SHP77 treated with DMSO at 0.1 percent for 48 hours (cell line): ENCODE measurements at places on chromosomes 4 and X.

DNA sequence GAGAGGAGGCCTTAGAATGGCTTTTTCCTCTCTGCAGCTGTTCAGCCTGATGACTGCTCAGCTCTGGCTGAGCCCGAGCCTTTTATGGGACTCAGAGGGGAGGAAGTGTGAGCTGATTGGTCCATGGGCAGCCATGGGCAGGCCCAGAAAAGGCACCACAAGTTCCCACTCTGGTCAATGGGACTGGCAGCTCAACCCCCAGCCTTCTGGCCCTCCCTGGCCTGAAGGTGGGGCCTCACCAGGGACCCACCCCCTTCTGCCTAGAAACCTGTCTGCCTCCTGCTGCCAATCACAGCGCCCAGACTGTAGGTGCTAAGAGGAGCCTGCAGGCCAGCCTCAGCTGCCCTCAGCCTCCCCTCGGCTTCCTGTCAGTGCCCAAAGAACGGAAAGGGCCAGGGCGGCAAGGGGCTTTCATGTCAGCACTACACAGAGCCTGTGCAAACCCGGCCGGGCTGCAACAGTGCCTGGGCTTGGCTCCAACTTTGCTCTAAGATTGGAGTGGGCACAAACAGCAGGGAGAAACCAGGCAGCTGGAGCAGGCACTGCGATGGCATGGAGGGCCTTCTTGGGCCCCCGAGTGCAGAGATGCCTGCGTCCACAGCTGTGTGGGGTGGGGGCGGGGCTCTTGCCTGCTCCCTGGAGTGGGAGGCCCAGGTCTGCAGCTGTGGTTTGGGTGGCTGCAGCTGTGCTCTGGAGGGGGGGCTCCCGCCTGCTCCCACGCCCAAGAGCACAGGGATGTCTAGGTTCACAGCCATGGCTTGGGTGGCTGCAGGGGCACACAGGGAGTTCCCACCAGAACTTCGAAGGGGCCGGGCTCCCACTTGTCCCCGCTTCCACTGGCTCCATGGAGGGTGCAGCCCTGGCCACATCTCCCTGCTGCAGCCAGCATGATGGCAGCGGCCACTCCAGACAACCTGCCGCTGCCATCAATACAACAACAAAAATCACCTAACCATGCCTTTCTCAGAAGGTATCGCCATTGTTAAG lies 92.6 kb downstream of the NXF2 start:
- DNase-seq: no peak

DNA sequence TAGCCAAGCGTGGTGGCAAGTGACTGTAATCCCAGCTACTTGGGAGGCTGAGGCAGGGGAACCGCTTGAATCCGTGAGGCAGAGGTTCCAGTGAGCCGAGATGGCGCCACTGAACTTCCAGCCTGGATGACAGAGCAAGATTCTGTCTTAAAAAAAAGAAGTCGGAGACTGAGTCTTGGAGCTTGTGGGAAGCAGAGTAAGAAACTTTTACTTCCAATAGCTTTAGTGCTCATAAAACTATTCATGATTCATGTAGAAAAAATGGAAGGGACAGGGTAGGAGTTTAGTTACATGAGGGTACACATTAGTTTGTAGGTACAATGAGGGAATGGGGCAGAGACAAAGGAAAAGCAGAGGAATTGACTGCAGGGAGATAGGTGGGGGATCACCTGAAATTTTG lies 19.3 kb downstream of the RAP2C start:
- DNase-seq: no peak

GRCh38 chr4:98447648-98448047 lies 186.5 kb downstream of the RAP1GDS1 start:
- no peak for DNase-seq

DNA sequence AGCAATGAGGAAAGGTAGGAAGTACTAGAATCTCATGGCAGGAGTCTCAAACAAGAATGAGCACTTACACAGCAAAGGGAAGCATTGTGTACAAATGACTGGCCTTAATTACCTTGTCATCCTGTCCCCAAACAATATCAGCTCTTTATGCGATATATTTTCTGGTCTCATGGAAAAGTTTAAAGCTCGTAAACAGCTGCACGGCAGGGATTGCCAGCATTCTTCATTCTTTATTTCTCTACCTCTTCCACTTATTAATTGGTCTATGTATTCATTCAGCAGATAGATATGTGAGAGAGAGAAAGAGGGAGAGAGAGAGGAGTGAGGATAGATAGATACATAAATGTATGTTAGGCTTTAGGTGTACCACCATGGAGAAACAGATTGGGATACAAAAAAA lies 155.8 kb upstream of the FAT4 start:
- DNase-seq: no peak

DNA sequence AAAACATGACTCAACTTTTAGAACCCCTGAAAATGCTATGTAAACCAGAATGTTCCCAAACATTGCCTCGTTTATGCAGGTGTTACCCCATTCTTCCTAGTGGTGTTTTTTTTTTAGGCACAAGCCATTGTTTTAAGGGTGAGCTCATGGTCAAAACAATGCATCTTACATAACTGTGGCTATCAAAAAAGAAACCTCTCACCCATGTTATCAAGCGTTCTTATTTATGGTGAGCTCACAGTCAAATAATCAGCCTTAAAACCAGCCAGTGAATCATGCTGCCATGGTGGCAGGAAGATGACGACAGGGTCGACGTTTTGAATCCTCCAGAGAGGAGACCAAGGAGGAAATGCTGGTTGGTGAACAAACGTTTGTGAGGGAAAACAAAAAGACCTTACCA lies 195.2 kb downstream of the KDR start:
- no peak for DNase-seq

- DNase-seq: no peak
Observed at GRCh38 chr4:170226288-170226687, 136.5 kb upstream of the AADAT start.

DNA sequence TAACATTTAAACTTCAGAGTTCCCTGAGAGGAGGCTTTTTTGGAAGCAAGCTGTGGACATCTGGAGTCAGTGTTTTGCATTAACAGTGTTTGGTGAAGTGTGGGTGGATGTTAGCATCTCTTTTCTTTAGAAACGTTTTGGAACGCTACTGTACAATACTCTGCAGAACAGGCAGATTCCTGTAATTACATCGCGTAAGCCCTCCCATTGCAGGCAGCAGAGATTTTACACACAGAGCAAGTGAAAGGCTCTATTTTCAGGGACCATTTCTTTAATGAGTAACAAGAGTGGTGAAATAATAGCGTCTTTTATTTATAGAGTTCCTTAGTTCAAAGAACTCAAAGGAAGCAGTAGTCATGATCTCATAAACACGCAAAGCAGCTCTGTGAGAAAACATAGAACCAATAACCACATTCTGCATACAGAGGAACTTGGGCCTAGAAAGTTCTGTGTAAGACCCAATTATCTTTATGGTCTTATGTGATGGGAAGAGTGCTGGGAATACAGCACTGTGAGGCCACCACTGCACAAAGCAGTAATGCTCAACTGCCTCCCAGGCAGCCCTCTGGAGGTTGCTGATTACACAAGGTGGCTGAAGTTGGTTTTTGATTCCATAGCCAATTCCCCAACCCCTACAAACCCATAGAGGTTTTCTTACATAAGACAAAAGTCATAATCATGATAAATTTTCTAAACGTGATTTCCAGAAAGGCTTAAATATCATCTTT lies 298.7 kb upstream of the EPHA5 start:
- DNase-seq: no peak

DNA sequence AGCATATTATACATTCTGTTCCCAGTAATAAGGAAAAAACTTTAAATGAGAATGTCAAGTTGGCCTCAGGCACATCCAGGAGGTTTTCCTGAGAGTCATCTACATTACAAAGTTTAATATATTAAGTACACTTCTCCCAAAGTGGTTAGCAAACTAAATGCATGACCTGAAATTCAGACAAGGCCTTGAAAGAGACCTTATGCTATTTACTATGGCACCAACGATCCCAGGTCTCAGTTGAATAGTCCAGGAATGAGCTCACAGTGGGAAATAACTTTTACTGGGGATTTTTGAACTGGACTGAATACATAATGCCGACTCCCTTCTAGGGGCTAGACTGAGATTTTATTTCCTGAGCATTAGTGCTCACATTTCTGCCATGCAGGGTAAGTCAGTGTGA lies 1577.5 kb upstream of the PCDH7 start:
- no peak for DNase-seq

- DNase-seq: no peak
Observed at GRCh38 chr4:99438405-99438780, 3.3 kb upstream of the ADH7 start.

DNA sequence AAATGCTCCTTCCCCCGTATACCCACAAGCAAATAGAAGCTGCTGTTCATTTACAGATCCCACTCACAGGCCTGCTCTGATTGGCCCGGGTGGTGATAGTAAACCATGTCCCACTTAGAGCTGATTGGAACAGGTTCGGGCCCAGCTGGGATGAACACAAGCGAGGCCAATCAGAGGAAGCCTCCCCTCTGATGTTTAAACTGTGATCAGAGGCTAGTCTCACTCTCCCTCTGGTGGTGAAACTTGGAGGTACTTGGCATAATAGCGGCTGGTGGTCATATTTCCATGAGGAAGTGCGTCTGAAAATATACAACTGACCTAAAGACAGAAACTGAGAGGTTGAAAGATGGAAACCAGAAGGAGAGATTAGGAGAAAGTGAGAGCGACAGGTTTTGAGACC lies 51.5 kb upstream of the TRPC3 start:
- peak; percentile 16 for DNase-seq

GRCh38 chr4:185648631-185649030 lies 113.3 kb upstream of the PDLIM3 start:
- DNase-seq: no peak

DNA sequence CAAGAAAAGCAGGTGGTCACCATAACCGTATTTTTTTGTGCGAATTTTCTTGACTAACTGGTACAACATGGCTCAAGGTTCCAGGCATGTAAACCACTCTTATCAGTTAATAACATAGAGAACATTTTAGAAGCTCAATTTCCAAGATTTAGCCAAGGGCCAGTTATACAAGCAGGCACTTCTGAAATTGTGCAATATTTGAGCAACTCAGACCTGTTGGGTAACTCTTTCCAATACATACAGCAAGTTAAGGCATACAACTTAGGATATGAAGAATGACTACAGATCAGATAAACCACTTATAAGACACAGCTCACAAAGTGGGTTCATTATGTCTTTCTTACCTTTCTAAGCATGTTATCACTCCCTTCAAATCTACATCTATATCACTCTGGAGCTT lies 43.9 kb downstream of the ZNF280C start:
- DNase-seq: no peak

DNA sequence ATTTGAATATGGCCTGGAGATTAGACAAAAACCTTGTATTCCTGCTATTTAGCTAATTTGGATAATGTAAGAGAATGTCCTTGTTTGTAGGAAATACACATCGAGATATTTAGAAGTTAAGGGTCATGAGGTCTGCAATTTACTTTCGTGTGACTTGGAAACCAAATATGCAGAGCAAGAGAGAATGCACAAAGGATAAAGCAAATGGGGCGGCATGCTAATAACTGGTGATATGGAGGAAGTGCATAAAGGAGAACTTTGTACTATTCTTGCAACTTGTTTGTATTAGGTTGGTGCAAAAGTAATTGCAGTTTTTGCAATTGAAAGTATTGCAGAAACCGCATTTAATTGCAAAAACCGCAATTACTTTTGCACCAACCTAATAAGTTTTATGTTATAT lies 7.2 kb upstream of the CXCR3 start:
- no peak for DNase-seq

GRCh38 chr4:86389664-86390063 lies 29.8 kb upstream of the MAPK10 start:
- no peak for DNase-seq

- DNase-seq: no peak
Observed at GRCh38 chr4:54066718-54067129, 2.3 kb upstream of the CHIC2 start.

- no peak for DNase-seq
Observed at GRCh38 chr4:24701683-24702082, 93.7 kb upstream of the SOD3 start.

GRCh38 chrX:19687395-19687794 lies 172.1 kb upstream of the MAP3K15 start:
- DNase-seq: no peak

- DNase-seq: no peak
Observed at GRCh38 chrX:19194285-19195242, 72.3 kb upstream of the ADGRG2 start.

DNA sequence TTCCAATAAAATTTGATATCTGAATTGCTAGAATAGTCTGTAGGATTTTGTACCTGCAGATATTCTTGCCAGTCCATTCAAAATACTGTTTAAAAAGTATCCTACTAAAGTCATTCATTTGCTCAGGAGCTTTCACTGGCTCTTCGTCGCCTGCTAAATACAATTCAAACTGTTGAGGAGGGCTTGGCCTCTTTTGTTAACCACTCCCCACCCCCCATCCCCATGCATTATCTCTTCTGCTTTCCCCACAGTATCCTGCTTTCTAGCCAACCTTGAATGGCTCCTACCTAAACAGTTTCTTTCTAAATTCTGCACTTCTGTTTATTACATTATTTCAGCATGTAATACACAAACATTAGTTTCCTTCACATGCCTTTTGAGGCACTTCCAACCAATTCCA lies 230.8 kb downstream of the CPE start:
- no peak for DNase-seq

GRCh38 chr4:12231098-12231497 lies 802.4 kb upstream of the HS3ST1 start:
- no peak for DNase-seq

DNA sequence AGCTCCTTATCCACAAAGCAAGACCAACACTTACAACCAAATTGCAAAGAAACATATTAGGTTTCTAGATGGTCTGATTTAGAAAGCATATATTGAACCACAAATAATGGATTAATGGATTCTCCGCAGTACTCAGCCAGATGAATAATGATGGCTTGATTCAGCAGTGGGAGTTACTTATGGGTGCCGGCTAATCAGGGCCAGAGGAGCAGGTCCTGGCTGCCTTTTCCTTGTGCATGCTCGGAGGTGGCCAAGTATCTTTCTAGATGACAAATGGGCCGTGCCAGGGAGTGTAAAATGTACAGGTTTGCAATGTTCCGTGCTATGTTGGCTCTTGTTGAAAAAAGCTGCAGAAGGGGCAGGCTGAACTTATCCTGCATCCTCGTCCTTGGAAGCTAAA lies 70.2 kb downstream of the VCX3A start:
- no peak for DNase-seq

- DNase-seq: no peak
Observed at GRCh38 chr4:184413261-184414046, 60.9 kb downstream of the IRF2 start.

DNA sequence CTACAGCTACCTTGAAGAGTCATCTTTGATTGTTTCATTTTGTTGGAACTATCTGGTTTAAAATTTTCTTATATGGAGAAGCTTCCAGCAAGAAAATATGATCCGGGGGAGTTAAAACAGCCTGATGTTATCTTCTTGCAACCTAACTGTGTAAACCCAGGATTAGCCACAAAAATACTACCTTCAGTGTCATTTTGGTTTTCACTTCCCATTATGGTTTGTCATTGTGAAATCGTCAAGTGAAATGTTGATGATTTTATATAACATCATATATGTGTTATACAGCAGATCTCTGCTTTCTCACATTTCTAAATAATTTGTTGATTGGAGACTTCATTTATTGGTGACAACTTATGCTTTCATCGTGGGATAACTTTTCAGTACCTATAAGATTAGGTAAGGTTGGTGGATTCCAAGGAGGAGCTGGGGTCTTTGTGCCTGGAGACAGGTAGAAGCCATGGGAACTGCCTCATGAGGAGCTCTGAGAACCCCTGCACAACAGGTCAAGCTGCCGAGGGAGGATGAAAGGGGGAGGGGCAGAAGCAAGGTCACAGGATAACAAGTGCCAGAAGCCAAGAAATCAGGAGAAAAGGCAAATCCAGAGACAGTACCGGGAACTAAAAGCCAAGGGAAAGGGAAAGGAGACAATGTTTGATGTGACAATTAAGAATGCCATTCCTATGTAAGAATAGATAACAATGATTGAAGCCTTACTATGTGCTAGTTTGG lies 7.2 kb downstream of the ARHGAP24 start:
- no peak for DNase-seq
